T-helper 17 cell (primary cell): ENCODE measurements at places on chromosomes 4 and X.

DNA sequence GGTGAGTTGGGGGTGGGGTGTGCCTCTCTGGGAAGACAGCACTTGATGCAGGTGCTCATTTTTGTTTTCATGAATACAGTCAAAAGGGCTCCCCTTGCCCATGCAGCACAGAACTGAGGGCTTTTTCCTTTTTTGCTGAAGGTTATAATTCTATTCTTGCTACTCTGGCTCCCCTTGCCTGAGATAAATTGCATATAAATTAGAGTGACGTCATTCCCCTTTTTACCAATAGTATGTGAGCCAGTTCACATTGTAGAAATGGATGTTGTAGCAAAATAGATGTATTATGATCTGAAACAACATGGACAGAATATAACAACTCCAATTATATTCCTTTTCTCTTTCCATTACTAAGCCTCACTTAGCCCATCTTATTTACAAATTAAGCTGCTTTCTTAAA is 28.4 kb downstream of the CXorf58 start:
- H3K27ac ChIP-seq = no peak overlapping the region
- no peaks in the 10 kb centered on the region for H3K27me3 ChIP-seq
- no peaks in the 10 kb centered on the region for H3K36me3 ChIP-seq
- H3K4me3 ChIP-seq = no peak overlapping the region

GRCh38 chr4:42306221-42307109 is 90.8 kb upstream of the SHISA3 start:
- H3K27me3 ChIP-seq = peaks cover 46% of the 10 kb centered on the region
- peaks cover 3% of the 10 kb centered on the region for H3K36me3 ChIP-seq
- H3K4me3 ChIP-seq = no peak overlapping the region
- H3K27ac ChIP-seq = no peak overlapping the region
- H3K4me1 ChIP-seq = no peaks in the 10 kb centered on the region

DNA sequence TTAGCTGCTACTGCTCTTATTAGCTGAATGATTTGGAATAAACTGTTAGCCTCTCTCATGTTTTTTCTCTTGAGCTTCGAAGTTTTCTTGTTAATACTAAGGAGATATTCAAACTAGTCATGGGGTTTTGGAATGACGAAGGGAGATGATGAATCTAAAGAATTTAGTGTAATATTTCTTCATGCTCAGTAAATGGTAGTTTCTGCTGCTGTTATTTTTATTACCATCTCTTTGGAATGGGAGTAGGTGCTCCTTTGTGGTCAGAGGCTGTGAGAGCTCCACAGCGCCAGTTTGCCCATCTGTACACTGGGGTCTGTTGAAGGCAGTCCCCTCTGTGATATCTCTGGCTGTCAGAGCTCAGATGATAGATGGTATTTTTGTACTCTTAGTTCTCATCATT is 33.7 kb downstream of the HTT start:
- no peak overlapping the region for H3K27ac ChIP-seq
- peaks cover 10% of the 10 kb centered on the region for H3K36me3 ChIP-seq
- peaks cover 11% of the 10 kb centered on the region for H3K4me1 ChIP-seq
- no peak for DNase-seq

GRCh38 chr4:24252121-24252520 is 332.2 kb downstream of the DHX15 start:
- peaks cover 5% of the 10 kb centered on the region for H3K27me3 ChIP-seq
- no peak for DNase-seq
- H3K4me3 ChIP-seq = no peak overlapping the region
- no peaks in the 10 kb centered on the region for H3K36me3 ChIP-seq
- H3K4me1 ChIP-seq = no peaks in the 10 kb centered on the region
- H3K27ac ChIP-seq = no peak overlapping the region

DNA sequence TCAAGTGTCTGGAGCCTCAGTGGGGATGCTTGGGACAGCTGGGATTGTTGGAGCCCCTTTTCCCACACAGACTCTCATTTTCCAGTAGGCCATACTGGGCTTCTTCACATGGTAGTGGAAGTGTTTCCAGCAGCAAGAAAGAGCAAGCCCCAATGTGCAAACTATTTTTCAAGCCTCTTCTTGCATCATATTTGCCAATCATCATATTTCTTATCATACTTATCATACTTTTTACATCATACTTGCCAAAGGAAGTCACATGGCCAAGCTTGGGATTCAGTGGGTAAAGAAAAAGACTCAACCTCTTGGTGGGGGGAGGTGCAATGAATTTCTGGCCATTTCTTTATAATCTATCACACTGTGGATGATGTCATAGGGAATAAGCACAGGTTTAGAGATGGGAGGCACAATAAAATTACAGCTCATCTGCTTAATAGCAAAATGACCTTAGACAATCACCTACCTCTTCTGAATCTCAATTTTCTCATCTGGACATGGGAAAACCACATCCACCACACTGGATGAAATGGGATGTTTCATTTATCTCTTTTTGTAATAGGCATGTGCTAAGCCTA is 174.2 kb downstream of the MID1IP1 start:
- H3K27ac ChIP-seq = no peak overlapping the region
- no peaks in the 10 kb centered on the region for H3K36me3 ChIP-seq
- DNase-seq = no peak
- H3K4me3 ChIP-seq = no peak overlapping the region
- H3K4me1 ChIP-seq = no peaks in the 10 kb centered on the region
